Sigmoid colon (tissue), 7 donors: ENCODE measurements at places on chromosomes 13 and 19. TPM values are rescaled to one million over a fixed set of nuclear protein-coding genes. Genes with fewer than 3 reads are reported as not detected.

DNA sequence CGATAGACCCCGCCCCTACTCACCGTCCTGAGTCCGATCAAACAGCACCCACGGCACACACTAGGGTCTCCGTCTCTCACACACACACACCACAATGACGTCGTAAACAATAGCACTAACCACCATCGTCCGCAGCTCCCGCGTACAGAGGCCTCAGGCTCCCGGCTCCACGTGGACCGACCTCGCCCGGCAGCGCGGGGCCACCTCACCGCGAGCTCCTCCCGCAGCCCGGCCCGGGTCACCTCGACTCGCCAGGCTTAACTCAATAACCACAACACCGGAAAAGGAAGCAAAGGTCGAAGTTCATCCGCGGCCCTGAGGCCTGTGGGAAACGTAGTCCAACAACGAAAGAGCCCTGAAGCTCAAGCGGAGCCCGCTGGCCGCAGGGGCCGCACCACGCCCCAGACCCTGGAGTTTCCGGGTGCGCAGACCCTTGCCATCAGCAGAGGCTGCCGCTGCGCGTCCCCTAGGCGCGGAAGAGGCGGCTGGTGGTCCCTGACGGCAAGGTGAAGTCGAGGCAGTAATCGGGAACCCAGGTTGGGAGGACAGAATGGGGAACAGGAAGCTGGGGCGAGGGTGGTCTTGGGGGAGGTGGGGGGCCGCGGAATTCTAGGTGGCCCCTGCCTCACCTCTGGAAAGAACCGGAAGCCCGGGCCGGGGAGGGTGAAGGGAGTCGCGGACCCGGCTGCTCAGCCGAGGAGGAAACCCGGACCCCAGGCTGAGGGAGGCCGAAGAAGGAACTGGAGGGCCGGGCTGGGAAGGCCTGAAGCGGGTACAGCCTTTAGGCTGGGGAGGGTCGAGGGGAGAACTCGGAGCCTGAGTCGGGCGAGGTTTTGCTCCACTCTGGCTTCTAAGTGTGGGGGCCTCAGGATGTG, at the start of gene ZNF529:
Gene ZNF529 (minus strand): TSS at position 273 of the 875 bp plus-strand sequence. CDS start 946 bp downstream, outside the sequence.
- peaks cover 24% of the 10 kb centered on the region for H3K4me1 ChIP-seq
- H3K27me3 ChIP-seq, result no peaks in the 10 kb centered on the region
- H3K27ac ChIP-seq, result peak within 1 kb of the TSS; percentile 87
- peak within 1 kb of the TSS; percentile 93 for H3K4me3 ChIP-seq
- peak; percentile 91 for DNase-seq
- peaks cover 7% of the 10 kb centered on the region for H3K36me3 ChIP-seq

Gene SIGLEC9
- total RNA-seq, result 2.5 TPM

GRCh38 chr19:36049080-36049698, 4.9 kb downstream of the THAP8 start:
- no peak for DNase-seq
- no peaks in the 10 kb centered on the region for H3K36me3 ChIP-seq
- no peak overlapping the region for H3K4me3 ChIP-seq
- H3K4me1 ChIP-seq, result peaks cover 38% of the 10 kb centered on the region
- H3K27ac ChIP-seq, result no peak overlapping the region

GRCh38 chr19:32914879-32915660, 45.5 kb upstream of the SLC7A9 start:
- H3K4me1 ChIP-seq, result no peaks in the 10 kb centered on the region
- H3K27me3 ChIP-seq, result no peaks in the 10 kb centered on the region
- no peak overlapping the region for H3K27ac ChIP-seq
- no peak for DNase-seq
- H3K4me3 ChIP-seq, result no peak overlapping the region
- H3K36me3 ChIP-seq, result peaks cover 87% of the 10 kb centered on the region
